PC-9 (cell line): ENCODE measurements at places on chromosomes 2 and 18. TPM values are rescaled to one million over a fixed set of nuclear protein-coding genes. Genes with fewer than 3 reads are reported as not detected.

- no peaks in the 10 kb centered on the region for H3K36me3 ChIP-seq
- H3K27ac ChIP-seq: no peak overlapping the region
- no peak overlapping the region for H3K4me3 ChIP-seq
- H3K4me1 ChIP-seq: no peaks in the 10 kb centered on the region
- H3K27me3 ChIP-seq: no peaks in the 10 kb centered on the region
Measured at GRCh38 chr2:33372940-33373553, 103.4 kb upstream of the RASGRP3 start.

- no peak overlapping the region for H3K27ac ChIP-seq
- H3K27me3 ChIP-seq: no peaks in the 10 kb centered on the region
- DNase-seq: peak; percentile 22
- H3K4me3 ChIP-seq: no peak overlapping the region
- H3K36me3 ChIP-seq: no peaks in the 10 kb centered on the region
Measured at GRCh38 chr18:37019157-37019827, 190.4 kb downstream of the KIAA1328 start.

- no peak for DNase-seq
- H3K4me1 ChIP-seq: no peaks in the 10 kb centered on the region
- H3K27me3 ChIP-seq: no peaks in the 10 kb centered on the region
- H3K4me3 ChIP-seq: no peak overlapping the region
Measured at GRCh38 chr18:38025433-38026038, 459.9 kb upstream of the CELF4 start.

DNA sequence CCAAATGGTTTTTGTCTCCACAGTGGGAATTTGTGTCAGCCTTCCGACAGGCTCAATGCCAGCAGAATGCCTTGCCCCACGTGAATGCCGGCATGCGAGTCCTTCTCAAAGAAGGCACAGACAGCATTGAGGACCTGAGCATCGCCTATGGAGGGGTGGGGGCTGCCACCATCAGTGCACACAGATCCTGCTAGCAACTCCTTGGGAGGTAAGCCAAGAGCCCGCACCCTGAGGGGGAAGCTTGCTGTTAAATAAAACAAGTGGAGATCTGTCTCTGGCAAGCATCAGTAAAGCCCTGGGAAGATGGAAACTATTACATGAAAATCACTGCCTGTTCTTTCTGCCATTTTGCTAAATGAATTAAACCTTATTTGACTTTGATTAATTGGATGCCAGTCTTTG lies 67.5 kb upstream of the BZW1 start:
- no peak overlapping the region for H3K27ac ChIP-seq
- H3K36me3 ChIP-seq: no peaks in the 10 kb centered on the region
- DNase-seq: no peak
- H3K27me3 ChIP-seq: no peaks in the 10 kb centered on the region
- H3K4me1 ChIP-seq: peaks cover 25% of the 10 kb centered on the region

- H3K4me3 ChIP-seq: no peak overlapping the region
- no peak for DNase-seq
- no peaks in the 10 kb centered on the region for H3K27me3 ChIP-seq
- no peaks in the 10 kb centered on the region for H3K4me1 ChIP-seq
- H3K27ac ChIP-seq: no peak overlapping the region
- peaks cover 9% of the 10 kb centered on the region; the same call in 1 of the 2 replicates for H3K36me3 ChIP-seq
Measured at GRCh38 chr2:28809927-28810326, 707 bp upstream of the SPDYA start.

- H3K27ac ChIP-seq: no peak overlapping the region
- no peak overlapping the region for H3K4me3 ChIP-seq
- no peaks in the 10 kb centered on the region for H3K4me1 ChIP-seq
Measured at GRCh38 chr2:110958346-110959119, 162.2 kb upstream of the BCL2L11 start.

- no peaks in the 10 kb centered on the region for H3K27me3 ChIP-seq
- no peak for DNase-seq
- H3K4me1 ChIP-seq: peaks cover 20% of the 10 kb centered on the region
- H3K36me3 ChIP-seq: no peaks in the 10 kb centered on the region
- H3K27ac ChIP-seq: no peak overlapping the region
- H3K4me3 ChIP-seq: no peak overlapping the region
Measured at GRCh38 chr2:46866770-46867246, 48.8 kb downstream of the MCFD2 start.

GRCh38 chr18:79718126-79718525 lies 38.5 kb downstream of the CTDP1 start:
- no peak for DNase-seq
- H3K27ac ChIP-seq: no peak overlapping the region
- H3K27me3 ChIP-seq: no peaks in the 10 kb centered on the region
- H3K36me3 ChIP-seq: 0 out of 2 replicates have a peak, but pooled peaks cover 3% of the 10 kb centered on the region

- H3K36me3 ChIP-seq: no peaks in the 10 kb centered on the region
- no peak overlapping the region for H3K4me3 ChIP-seq
- H3K27me3 ChIP-seq: 0 out of 2 replicates have a peak, but pooled peaks cover 7% of the 10 kb centered on the region
- no peak for DNase-seq
- no peaks in the 10 kb centered on the region for H3K4me1 ChIP-seq
Measured at GRCh38 chr2:136664713-136665405, 100.5 kb upstream of the THSD7B start.

GRCh38 chr2:16390561-16390960 lies 275.1 kb downstream of the CYRIA start:
- H3K36me3 ChIP-seq: no peaks in the 10 kb centered on the region
- H3K4me1 ChIP-seq: no peaks in the 10 kb centered on the region
- H3K4me3 ChIP-seq: no peak overlapping the region

- H3K4me1 ChIP-seq: no peaks in the 10 kb centered on the region
- no peaks in the 10 kb centered on the region for H3K27me3 ChIP-seq
- H3K36me3 ChIP-seq: no peaks in the 10 kb centered on the region
- no peak overlapping the region for H3K4me3 ChIP-seq
- H3K27ac ChIP-seq: no peak overlapping the region
- no peak for DNase-seq
Measured at GRCh38 chr2:167264380-167264779, 376.1 kb downstream of the XIRP2 start.

GRCh38 chr2:136310005-136310495 lies 192.1 kb upstream of the CXCR4 start:
- no peaks in the 10 kb centered on the region for H3K4me1 ChIP-seq
- H3K27me3 ChIP-seq: no peaks in the 10 kb centered on the region
- DNase-seq: no peak
- no peak overlapping the region for H3K27ac ChIP-seq

GRCh38 chr2:165610591-165611029 lies 141.1 kb downstream of the CSRNP3 start:
- H3K4me3 ChIP-seq: no peak overlapping the region
- no peaks in the 10 kb centered on the region for H3K4me1 ChIP-seq
- DNase-seq: no peak
- H3K27ac ChIP-seq: no peak overlapping the region

DNA sequence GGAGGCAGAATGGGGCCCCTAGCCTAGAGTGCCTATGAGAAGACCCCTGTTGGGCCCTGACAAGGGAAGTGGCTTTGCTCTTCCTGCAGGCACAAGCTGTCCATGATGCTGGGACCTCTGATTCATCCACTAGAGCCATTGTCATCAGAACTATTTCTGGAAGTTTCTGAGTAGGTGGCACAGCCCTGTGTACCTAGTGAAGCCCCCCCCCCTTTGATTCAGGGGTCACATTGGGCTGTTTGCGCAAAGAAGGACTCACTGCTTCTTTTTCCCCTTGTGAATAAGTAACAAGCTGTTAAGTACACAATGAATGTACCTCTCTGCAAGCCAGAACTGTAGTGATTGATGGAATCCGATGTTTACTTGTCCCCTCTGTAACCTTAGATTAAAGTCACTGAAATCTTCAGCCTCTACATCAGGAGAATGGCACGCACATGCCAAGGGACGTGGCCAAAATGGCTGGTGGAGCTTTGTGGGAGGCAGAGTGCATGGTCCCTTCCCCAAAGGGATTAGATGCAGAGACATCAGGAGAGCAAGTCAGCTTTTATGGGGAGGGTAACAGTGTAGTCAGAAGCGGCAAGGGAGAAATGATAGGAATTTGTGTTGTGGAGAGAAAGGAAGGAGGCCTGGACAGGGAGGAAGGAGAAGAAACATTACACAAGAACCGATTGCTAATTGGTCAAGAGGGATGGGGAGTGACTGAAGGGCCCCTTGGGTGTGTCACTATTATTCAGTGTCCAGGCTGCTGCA lies 267.6 kb upstream of the RAB12 start:
- H3K27me3 ChIP-seq: no peaks in the 10 kb centered on the region
- no peak overlapping the region for H3K27ac ChIP-seq
- H3K36me3 ChIP-seq: no peaks in the 10 kb centered on the region
- no peaks in the 10 kb centered on the region for H3K4me1 ChIP-seq
- no peak for DNase-seq
- no peak overlapping the region for H3K4me3 ChIP-seq

DNA sequence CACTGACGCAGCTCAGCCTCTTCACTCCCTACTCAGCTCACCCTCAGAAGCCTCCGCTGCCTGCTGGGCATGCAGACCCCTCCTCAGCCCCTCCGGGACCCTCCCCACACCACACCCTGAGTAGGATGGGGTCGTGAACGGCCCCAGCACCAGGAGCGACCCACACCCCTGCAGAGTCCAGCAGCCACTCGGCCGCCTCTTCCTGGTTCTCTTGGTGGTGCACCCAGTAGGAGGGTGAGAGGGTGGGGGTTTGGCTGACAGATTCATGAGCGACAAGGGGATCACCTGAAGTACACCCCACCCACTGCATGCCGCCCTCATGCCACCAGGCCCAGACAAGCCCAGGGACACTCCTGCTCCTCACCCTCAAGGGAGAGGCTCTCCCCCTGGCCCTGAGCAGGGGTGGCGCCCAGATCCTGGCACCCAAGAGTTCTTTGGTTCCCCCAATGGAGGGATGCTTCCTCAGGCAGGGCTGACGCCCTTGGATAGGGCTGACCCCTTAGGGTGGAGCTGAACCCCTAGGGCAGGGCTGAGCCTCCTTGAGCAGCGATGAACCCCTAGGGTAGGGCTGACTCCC lies 76.6 kb upstream of the GPC1 start:
- no peak overlapping the region for H3K4me3 ChIP-seq
- no peak for DNase-seq
- no peak overlapping the region for H3K27ac ChIP-seq
- peaks cover 18% of the 10 kb centered on the region; the same call in 1 of the 2 replicates for H3K27me3 ChIP-seq
- H3K36me3 ChIP-seq: no peaks in the 10 kb centered on the region

DNA sequence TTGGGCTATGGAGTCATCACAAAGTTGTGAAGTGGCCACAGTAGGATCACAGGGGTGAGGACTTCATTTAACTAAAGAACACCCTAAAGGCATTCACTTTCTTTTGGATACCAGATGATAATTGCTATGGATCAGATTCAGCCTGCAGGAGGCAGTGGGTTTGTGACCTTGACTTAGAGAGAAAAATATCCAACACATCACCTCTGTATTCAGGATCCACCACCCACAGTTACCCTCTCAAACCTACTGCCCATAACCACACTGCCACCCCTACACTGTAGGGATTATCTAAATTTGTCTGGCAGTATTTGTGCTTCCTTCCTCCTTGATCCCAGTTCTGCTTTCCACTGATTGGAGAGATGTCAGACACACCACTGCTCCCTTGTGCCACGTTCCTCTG lies 269.4 kb downstream of the MYCN start:
- no peaks in the 10 kb centered on the region for H3K4me1 ChIP-seq
- no peak overlapping the region for H3K4me3 ChIP-seq
- no peak overlapping the region for H3K27ac ChIP-seq
- DNase-seq: no peak
- peaks cover 26% of the 10 kb centered on the region for H3K27me3 ChIP-seq

Gene DPP4
- total RNA-seq: 0.35 and 0.48 TPM in 2 replicates

Gene LHCGR
- total RNA-seq: not detected in 2 replicates

Gene GATA6
- 9.1 and 12.3 TPM in 2 replicates for total RNA-seq

Gene TMEM185B
- total RNA-seq: 23.5 and 30.3 TPM in 2 replicates

Gene SLC23A3
- 7.1 and 7.9 TPM in 2 replicates for total RNA-seq

Gene TXNDC2
- 0.11 TPM in 1 of 2 replicates, not detected in the other for total RNA-seq
